Stimulated activated CD4-positive, alpha-beta T cell treated with anti-CD3 and anti-CD28 coated beads, Interleukin-4, amount 100 ng/mL, for 1 hour (primary cell): ENCODE measurements at places on chromosomes 5 and 9.

DNA sequence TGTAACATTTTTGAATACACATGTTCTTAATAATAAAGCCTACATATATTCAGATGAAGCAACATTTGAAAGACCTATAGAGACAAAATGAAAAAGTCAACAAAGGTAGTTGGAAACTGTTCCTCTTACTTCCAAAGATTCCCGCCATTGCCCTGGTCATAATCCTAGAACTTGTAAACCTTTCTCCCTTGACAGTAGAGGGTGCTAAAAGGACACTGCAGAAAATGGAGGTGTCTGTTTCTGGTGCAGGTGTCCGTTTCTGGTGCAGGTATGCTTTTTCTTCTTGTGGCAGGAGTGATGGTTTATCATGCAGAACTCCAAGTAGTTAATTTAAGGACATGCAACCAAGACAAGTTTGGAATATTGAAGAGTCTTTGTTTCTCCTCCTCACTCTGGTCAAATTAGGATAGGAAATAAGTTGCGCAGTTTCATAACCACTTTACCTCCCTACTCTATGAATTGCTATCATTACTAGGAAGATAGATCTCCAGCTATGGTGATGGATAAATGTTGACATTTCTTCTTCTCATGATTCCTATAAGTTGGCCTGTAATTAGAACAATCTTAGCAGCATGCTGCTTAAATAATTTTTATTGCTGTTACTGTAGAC lies 56.0 kb upstream of the FAM174A start:
- no peak for DNase-seq

DNA sequence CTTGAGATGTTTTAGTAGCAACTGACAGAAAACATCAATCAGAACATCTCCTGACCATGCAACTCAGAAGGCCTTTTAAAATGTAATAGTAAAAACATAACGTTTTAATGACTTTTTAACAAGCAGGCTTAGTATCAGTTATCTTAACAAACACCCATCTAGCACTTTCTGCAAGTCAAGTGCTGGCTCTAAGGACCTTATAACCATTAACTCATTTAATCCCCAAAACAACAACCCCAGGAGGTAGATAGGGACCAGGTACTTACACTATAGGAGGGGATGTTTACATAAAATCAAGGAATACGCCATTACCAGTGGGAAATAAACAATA lies 41.8 kb downstream of the ROR2 start:
- DNase-seq: no peak

DNA sequence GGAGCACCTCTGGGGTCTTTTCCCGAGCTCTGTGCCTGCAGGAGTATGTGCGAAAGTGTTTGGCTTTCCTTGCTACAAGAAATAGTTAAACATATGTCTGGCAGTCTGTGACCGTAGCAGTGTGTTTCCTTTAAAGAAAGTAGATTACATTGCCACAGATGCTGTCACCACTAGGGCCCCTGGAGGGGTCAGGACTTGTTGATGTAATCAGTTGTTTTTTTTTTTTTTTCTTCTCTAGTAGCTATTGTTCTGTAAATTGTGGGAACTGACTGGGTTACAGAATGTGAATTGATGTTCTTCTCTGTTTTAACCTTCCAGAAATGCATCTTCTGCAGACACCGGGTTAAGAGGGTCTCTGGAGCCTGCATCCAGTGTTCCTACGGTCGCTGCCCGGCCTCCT lies 345.6 kb downstream of the KDM4C start:
- no peak for DNase-seq

- no peak for DNase-seq
These were observed 238.1 kb downstream of the CETN3 start for GRCh38 chr5:90171466-90171865.

DNA sequence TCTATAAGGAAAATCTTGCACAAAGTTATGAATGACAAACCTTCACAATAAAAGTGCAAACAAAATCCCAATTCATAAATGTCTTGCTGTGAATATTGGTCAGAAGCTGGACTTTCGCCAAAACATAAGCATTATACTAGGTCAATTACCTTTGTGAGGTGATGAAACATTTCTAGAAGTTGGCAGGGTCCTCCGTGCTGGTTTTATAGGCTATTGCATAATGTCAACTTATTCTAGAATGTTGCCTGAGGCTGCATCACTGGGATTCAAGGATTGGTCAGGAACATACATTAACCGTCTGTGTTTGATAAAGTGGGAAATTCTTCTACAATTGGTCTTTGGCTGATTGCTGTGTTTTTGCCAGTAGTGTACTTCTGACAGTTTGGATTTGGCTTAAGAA lies 49.8 kb upstream of the PALM2AKAP2 start:
- no peak for DNase-seq
